ENCODE measurements at places on chromosomes 3 and 15.

GRCh38 chr15:66886686-66887273 is 178.6 kb upstream of the SMAD3 start:
- DNase-seq = no peak

DNA sequence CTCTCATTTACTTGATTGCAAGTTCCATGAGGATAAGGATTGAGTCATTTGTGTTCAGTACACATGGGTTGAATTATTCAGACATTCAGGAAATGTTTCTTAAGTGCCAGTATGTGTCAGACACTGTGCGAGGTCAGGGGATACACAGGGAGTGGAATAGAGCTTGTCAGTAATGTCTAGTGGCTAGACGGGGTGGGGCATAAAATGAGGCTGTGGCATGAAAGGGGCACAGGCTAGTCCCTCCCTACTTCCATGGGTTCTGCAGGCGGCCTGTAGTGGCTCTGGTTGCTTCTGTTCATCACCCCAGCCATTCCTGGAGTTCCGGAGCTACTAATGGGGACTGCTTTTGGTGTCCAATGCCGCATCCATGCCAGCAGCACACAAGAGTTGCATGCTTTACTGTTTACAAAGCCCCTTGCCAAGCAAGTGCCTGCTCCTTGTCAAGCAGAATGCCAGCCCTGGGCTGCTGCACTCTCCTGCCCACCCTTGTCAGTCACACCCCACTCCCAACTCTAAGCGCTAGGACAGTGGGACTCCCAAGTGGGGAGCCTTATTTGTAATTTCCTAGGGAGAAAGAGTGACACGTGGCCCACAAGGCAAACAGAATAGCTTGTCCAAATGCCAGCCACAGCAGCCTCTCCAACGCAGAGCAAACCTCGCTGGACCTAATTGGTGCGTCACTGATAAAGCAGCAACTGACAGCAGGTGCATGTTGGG is 70.8 kb downstream of the RAB11A start:
- no peak for DNase-seq

- DNase-seq = no peak
Measured at GRCh38 chr3:61562042-61562720, 810 bp downstream of the PTPRG start.

DNA sequence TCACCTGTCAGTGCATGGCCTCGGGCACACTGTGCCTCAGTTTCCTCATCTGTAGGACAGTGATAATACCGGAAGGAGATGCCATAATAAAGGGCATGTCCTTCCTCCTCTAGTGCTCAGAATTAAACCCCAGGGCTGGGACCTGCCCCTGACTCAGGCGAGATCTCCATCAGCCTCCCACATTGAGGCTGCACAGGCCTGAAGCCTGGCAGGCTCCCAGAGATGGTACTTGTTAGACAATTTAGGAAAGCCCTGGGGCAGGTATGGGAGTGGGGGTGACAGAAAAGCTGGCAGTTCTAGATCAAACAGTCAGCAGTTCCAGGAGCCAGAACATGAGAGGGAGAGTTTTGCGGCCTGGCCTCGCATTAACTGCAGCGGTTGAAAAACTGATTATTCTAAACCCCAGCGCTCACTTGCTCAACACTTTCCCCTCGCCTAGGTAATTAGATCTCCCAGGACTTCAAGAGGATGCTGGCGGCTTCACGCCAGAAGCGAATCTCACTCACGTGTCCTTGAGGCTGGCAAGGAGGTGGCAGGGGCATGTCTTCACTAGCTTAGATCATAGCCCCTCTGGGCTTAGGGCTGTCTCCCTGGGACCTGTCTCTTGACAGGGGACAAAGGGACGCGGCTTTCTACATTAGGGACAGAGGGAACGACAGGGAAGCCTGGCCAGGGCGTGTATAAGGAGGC is 73.1 kb downstream of the ATP2B2 start:
- no peak for DNase-seq

DNA sequence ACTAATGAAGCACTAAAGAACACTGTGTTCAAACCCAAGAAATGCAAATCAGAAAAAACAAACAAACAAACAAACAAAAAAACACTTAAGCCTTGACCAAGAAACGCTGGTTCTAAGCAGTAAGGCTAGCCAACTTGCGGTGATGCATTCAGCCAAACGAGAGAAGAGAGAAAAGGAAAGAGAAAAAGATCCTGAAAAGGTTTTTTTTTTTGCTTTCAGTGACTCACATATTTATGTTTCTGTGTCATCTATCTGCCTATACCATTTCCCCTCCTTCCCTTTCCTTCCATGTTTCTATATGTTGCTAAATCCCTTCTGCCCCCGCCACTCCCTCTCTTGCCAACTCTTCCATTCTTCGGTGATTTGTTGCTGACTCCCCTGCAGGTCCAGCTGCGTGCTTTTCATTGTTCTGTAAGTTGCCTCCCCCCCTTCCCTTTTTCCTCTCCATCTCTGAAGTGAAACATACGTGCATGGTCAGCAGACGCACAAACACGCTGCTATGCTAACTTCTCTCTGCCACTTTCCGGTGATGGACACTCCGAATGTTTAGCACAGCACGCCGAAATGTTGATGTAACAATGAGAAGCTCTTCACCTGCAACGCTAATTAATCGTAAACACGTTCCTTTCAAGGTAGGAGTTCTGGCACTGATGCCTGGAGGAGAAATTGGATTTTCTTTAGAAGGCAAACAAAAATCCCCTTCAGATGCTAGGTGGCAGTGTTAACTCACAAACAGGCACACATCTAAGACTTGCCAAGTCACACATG is 154.4 kb downstream of the TUSC7 start:
- peak; percentile 22 for DNase-seq

- no peak for DNase-seq
Measured at GRCh38 chr15:75902129-75902557, 1.5 kb upstream of the FBXO22 start.

DNA sequence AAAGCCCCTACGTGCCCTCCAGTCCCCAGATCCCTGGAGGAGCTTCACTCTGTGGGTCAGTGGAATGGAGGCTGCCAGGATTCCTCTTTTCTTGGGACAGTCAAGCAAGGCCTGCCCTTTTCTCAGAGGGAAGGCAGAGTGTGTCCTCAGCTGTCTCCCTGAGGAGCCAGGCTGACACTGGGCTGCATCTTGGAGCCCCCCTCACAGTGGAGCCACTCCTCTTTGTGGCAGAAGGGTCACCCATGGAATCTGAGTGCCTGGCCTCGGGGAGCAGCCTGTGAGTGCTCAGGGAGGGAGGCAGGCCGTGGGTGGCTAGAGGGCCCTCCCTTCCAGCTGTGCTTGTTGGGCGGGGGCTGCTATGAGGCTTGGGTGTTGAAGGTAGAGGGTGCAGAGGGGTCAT is 41.2 kb downstream of the BOC start:
- DNase-seq = no peak

DNA sequence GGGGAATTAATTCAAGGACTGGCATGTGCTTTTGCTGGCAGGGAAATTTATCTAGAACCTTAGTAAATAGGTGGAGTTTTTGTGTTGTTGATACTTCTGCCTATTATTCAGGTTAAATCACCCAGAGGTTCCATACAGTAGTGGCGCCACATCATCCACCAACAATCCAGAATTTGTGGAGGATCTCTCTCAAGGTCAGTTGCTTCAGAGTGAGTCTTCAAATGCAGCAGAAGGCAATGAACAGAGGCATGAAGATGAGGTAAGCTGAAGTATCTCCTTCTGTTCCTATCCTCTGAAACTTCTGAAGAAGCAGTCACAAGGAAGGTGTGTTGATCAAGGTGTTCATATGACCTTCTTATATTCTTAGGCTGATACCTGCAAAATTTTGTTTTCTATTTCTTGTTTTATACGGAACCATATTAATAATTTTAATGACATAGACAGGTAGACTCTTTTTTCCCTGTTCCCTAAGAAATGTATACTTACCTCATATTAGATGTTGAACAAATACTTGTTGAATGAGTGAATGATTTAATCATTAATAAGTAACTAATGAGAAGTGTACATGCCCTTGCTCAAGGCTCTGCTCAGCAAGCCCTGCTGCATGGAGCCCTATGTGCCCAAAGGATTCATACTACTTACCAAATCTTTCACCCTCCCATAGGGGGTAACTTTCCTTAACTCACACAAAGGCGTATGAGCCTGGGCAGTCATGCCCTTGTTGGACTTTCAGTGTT is 43.6 kb downstream of the HMG20A start:
- no peak for DNase-seq

DNA sequence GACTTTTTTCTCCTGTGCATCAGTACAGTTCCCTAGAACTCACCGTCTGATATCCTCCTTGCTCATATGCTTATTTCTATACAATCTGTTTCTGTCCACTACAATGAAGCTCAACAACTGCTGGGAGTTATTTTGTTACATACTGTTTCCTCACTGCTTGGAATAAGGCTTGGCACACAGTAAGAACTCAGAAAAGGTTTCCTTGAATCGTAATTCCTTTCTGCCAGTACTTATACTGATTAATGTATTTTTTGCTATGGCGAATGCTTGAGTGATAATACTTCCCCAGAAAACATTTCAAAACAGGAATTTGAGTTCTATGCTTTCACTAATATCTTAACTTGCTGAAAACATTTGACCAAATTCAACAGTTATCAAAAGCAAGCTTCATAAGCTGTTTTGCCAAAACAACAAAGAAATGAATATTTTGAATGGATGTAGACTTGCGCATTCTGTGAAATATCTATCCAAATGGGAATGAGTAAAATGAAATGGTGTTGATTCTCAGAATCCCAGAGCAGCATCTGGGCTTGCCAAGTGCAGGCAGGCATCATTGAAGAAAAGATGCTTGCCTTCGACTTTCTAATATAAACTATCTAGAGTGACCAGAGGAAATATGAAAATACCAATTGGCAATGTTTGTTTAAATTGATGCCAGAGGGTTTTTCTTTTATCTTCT is 286.3 kb downstream of the RAP2B start:
- no peak for DNase-seq

DNA sequence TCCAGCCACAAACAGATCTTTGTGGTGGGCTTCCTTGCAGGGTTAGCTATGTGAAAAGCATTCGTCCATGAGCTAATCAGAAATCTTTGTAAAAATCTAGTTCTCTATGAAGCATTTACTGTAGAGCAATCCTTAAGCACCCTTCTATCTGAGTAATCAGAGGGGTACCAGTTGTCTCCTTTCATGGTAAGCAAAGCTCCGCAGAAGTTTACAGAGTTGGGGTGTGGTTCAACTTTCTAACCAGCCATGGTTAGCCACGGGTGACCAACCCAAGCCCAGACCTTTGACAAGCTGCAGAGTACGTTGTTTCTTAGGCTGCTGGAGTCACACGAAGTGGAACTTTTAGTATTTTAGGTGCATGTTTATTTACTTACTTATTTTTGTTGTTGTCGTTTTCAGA is 77.4 kb downstream of the FLNB start:
- no peak for DNase-seq

DNA sequence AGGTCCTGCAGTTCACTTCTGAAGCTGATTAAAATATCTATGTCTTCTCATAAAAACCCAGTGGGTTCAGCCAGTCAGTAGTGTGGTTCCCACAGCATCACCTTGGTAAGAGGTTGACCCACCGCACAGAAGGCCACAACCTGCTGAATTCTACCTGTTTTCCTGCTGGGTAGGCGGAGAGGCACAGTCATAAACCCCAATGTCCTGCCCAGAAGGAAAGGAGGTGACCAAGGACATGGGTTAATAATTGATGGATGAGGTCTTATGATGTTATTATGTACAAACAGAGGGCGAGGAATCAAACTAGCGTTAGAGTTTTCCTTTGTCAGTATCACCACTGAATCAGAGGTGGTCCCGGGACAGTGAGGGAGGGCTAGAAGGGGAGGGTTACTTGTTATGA is 27.8 kb downstream of the CA12 start:
- no peak for DNase-seq

DNA sequence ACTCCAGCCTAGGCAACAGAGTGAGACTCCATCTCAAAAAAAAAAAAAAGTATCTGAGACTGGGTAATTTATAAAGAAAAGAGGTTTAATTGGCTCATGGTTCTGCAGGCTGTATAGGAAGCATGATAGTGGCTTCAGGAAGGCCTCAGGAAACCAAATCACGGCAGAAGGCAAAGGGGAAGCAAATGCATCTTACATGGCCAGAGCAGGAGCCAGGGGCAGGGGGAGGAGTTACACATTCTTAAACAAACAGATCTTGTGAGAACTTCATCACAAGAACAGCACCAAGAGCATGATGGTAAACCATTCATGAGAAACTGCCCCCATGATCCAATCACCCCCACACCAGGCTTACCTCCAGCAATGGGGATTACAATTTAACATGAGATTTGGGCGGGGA is 37.2 kb downstream of the ACAP2 start:
- DNase-seq = no peak

DNA sequence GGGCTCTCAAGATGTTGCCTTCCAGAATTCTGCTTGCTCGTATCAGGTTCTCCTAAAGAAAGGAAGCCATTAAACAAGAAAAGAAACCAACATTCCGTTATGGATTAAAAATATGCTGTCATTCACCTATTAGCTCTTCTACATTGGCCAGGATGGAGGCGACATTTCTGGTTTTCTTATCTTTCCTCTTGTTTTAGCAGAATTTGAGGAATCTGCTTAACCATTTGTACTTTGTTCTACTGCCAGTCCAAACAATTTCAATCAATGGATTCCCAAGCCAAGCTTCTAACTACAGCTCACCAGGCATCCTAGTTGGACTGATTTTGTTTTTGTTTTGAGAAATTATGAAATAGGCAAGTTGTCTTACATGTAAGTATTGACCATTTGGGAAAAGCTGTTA is 164.6 kb upstream of the TSC22D2 start:
- no peak for DNase-seq

GRCh38 chr3:5298453-5298852 is 110.9 kb downstream of the EDEM1 start:
- DNase-seq = peak; percentile 48

DNA sequence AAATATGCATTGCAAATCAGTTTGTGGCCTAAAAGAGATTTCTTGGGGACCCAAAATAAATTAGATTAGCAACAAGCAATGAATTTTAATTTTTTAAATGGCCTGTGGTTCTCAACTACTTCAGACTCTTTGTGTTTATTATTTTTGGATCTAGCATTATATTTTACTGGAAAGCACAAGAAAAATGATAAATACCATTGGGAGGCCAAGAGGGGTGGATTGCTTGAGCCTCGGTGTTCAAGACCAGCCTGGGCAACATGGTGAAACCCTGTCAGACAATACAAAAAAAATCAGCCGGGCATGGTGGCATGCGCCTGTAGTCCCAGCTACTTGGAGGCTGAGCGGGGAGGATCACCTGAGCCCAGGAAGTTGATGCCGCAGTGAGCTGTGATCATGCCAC is 13.6 kb downstream of the LACTB start:
- no peak for DNase-seq

DNA sequence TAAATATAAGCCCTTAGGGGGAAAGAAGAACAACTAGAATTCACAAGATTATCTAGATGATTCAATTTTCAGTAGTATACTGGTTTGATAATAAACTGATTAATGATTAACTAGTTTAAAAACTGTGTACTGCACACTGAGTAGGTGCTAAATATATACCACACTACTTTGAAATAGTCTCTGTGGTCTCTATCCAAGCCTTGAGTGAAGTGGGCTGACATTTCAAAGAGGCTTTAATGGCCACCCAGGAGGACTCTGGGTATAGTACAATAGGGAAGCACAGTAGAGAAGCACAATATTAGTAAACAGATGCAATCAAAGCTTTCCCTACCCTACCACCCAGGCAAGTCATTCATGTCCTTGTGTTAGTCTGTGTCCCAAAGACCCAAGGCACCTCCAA is 46.7 kb downstream of the FILIP1L start:
- no peak for DNase-seq
